ENCODE measurements at places on chromosomes 1 and 21.

DNA sequence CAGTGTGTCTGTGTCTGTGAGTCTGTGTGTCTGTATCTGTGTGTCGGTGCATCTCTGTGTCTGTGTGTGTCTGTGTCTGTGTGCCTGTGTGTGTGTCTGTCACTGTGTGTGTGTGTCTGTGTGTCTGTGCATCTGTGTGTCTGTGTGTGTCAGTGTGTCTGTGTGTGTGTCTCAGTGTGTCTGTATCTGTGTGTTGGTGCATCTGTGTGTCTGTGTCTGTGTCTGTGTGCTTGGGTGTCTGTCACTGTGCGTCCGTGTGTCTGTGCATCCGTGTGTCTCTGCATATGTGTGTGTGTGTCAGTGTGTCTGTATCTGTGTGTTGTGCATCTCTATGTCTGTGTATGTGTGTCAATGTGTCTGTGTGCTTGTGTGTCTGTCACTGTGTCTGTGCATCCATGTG lies 44.7 kb upstream of the POFUT2 start:
- no peak for DNase-seq

GRCh38 chr1:202212787-202213186 lies 19.2 kb downstream of the LGR6 start:
- DNase-seq = no peak

GRCh38 chr1:100023482-100023881 lies 53.7 kb downstream of the SLC35A3 start:
- no peak for DNase-seq

GRCh38 chr1:145702826-145703225 lies 4.3 kb downstream of the PDZK1 start:
- no peak for DNase-seq
